ENCODE measurements at places on chromosomes 2 and 18. TPM values are rescaled to one million over a fixed set of nuclear protein-coding genes. Genes with fewer than 3 reads are reported as not detected.

- peaks cover 26% of the 10 kb centered on the region for H3K27me3 ChIP-seq
- no peaks in the 10 kb centered on the region for H3K4me1 ChIP-seq
- H3K4me3 ChIP-seq, result no peak overlapping the region
- no peak overlapping the region for H3K27ac ChIP-seq
- DNase-seq, result no peak
These were observed 8.6 kb upstream of the TMEM163 start for GRCh38 chr2:134727385-134727784.

DNA sequence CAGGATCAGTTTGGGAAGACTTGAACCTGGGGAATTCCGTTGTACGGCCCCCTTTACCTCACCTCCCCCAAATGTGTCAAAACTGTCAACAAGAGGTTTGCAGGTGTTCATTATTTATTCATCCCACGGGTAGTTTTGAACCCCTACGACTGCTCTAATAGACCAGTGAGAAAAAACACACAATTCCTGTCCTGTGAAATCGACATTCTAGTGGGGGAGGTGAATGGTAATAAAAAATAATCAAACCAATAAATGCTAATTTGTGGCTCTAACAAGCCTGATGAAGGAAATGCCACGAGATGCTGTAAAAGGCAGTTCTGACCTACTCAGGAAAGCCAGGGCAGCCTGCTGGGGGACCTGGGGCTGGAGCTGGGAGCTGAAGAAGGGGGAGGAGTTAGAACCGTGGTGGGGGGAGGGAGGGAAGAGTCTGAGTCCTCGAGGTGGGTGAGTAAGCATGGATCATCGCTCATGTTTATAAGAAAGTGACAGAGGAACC is 463 bp upstream of the DNAJB2 start:
- peaks cover 5% of the 10 kb centered on the region for H3K27me3 ChIP-seq
- peaks cover 29% of the 10 kb centered on the region for H3K36me3 ChIP-seq
- no peak for DNase-seq
- peaks cover 42% of the 10 kb centered on the region for H3K4me1 ChIP-seq
- H3K4me3 ChIP-seq, result peak overlapping the region; percentile 87

The ANKRD30B gene
- not detected for total RNA-seq

DNA sequence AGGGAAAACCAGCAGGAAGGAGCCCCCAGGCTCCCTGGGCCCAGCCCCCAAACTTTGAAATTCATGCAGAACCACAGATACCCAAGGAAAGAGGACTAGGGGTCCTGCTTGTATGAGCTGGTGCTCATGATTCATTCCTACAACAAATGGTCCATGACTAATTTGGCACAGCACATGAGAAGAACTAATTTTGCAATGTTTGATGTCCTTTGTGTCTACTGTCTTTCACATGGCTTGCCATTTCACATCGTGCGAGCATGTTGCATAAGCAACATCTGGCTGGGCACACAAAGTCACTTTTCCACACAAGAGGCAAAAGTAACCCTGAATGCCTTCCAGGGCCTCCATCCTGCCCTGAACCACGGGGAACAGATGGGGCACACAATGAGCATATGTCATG is 149.6 kb upstream of the APCDD1 start:
- no peaks in the 10 kb centered on the region for H3K4me1 ChIP-seq
- no peaks in the 10 kb centered on the region for H3K36me3 ChIP-seq
- DNase-seq, result no peak

- no peak overlapping the region for H3K4me3 ChIP-seq
- no peak for DNase-seq
- no peaks in the 10 kb centered on the region for H3K36me3 ChIP-seq
- peaks cover 69% of the 10 kb centered on the region for H3K27me3 ChIP-seq
- H3K27ac ChIP-seq, result no peak overlapping the region
- H3K4me1 ChIP-seq, result peaks cover 18% of the 10 kb centered on the region
These were observed 1.2 kb upstream of the TANC1 start for GRCh38 chr2:158967114-158967730.

The TPO gene
- total RNA-seq, result not detected

DNA sequence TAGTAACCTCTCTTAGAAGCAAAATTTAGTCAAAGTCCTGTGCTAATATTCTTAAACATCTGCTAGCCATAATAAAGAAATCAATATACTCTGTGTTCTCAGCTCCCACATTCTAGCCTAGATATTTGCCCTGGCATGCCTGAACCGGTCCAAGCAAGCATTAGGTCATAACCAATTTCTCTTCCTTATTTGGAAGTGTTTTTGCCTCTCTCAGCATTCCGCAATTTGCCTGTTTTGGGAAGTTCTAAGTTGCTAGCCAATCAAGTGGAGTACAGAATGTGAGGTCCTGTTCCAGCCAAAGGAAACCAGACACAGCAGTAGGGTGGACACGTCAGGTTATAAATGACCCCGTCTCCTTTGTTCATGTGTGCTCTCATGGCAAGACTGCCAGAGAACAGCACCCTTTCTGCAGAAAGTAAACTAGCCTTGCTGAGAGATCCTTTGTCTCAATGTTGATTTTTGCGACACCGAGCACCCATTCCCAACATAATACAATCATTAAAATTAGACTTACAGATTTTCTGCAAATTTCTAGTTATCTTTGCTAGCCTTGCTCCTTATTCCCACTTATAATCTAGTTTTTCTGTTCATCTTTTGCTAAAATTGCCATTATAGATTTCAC is 13.0 kb upstream of the SULT1C4 start:
- no peak overlapping the region for H3K27ac ChIP-seq
- no peaks in the 10 kb centered on the region for H3K4me1 ChIP-seq
- H3K27me3 ChIP-seq, result peaks cover 26% of the 10 kb centered on the region
- H3K4me3 ChIP-seq, result no peak overlapping the region

- peaks cover 25% of the 10 kb centered on the region for H3K36me3 ChIP-seq
- no peak for DNase-seq
- peaks cover 2% of the 10 kb centered on the region for H3K4me1 ChIP-seq
- H3K27ac ChIP-seq, result no peak overlapping the region
These were observed 10.2 kb downstream of the ZBTB14 start for GRCh38 chr18:5285326-5285725.

All from activated CD4-positive, alpha-beta memory T cell treated with anti-CD3 and anti-CD28 coated beads, Interleukin-2, amount 10 ng/mL, durations not matched to agents 7 days and 5 days (primary cell).